T-cell (primary cell): ENCODE measurements at places on chromosomes 7 and 10.

DNA sequence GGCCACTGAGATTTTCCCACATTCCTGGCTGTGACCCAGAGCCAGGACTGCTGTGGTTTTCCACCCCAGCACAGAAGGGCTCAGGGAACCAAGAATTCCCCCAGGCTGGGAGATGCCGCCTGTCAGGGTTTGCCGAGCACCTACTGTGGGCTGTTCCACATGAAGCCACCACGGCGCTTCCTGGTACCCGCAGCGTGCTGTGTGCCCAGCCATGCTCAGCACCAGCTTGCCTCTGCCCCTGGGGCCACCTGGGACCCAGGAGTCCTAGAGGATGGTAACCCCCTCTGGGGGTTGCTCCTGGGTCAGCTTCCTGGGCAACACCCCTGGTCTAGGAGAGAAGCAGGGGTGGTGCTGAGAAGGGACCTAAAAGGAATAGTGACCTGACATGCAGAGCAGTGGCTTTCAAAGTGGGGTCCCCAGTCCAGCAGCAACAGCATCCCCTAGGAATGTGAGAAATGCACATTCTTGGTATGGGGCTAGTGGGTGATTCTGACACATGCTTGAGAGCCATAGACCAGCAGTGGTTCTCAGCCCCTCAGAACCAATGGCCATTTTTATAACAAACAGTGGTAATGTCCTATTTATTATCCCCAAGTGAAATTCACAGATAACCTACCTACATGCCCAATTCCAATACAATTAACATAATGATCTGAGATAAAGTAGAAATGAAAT, 53.4 kb downstream of the TSPAN15 start:
- no peak for DNase-seq

DNA sequence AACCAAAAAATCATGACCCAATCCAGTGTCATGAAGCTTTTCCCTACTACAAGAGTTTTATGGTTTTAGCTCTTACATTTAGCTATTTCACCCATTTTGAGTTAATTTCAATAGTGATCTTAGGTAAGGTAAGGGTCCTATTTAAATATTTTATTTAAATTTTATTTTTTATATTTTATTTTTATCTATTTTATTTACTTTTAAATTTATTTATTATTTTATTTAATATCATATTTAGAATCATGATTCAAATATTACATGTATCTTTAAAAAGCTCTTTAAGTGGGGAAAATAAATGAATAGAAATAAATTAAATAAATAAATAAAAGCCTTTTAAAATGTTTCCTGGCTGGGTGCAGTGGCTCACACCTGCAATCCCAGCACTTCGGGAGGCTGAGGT, 276.0 kb downstream of the SKIDA1 start:
- DNase-seq, result no peak

GRCh38 chr7:117251687-117252086, 71.2 kb downstream of the WNT2 start:
- DNase-seq, result no peak

DNA sequence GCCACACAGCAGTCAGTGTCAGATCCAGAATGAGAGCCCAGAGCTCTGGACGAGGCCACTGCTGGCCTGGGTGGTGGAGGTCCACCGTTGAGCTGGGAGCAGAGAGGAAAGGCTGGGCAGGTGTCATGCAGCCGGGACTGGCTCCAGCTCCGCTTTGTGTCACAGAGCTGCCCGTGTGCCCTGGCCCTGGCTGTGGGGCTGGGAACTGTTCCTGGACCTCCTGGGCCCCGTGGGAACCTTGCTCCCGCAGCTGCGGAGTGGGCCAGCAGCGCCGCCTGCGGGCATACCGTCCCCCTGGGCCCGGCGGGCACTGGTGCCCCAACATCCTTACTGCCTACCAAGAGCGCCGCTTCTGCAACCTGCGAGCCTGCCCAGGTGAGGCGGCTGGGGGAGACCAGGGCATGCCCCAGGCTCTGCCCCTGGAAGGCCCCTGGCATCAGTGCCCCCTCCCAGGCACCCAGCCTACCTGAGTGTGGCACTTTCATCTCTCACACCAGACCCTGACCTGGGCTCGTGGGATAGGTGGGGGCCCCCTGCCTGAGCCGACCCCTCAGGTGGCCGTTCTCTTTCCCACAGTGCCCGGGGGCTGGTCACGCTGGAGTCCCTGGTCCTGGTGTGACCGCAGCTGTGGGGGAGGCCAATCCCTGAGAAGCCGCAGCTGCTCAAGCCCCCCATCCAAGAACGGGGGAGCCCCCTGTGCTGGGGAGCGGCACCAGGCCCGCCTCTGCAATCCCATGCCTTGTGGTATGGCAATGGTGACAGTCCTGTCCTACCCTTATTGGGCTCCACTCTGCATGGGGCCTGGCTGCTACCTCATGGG, 18.8 kb upstream of the ZNF862 start:
- DNase-seq, result no peak

GRCh38 chr10:43124574-43125273, 13.5 kb upstream of the CSGALNACT2 start:
- DNase-seq, result no peak

- no peak for DNase-seq
Observed at GRCh38 chr10:113494761-113495160, 58.1 kb upstream of the HABP2 start.

GRCh38 chr10:114356751-114357514, 47.4 kb downstream of the AFAP1L2 start:
- no peak for DNase-seq

DNA sequence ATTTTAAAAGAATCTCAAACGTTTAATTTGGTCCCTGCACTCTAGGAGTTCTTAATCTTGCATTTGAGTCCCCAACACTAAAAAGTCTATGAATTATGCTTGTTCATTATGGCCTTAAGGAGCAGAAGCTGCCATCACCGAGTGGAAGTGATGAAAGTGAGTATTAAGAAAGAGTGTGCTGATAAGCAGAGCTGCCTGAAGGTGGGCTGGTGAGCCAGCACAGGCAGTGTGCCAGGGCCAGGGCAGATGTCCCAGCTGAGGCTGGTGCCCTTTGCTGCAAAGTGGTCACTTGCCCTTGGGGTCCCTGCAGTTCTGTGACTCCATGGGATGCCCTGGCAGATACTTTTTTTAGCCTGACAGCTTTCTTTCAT, 72.9 kb upstream of the LOXL4 start:
- DNase-seq, result no peak

GRCh38 chr10:109820620-109821405, 102.5 kb downstream of the XPNPEP1 start:
- DNase-seq, result no peak

DNA sequence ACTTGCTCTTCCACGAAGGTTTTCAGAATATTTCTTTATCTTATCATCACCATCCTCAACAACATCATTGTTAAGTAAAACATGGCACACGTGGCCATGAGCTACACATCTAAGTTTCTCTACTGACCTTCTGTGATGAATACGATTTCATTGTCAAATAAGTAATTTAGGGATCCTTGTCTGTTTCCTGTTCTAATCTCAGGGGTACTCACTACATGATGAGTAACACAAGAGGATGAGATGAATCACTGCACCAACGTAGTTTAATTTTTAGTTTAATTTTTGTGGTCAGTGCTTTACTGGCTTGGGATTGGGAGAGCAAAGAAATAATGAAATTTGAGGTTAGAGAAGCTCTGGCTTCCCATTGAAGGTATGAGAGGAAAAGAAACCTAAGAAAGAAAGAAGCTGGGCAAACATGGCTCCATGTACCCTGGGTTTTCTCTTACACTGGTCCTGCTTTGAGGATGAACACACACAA, 461.9 kb upstream of the KLF6 start:
- no peak for DNase-seq

- no peak for DNase-seq
Observed at GRCh38 chr7:70094831-70095230, 496.6 kb downstream of the AUTS2 start.

DNA sequence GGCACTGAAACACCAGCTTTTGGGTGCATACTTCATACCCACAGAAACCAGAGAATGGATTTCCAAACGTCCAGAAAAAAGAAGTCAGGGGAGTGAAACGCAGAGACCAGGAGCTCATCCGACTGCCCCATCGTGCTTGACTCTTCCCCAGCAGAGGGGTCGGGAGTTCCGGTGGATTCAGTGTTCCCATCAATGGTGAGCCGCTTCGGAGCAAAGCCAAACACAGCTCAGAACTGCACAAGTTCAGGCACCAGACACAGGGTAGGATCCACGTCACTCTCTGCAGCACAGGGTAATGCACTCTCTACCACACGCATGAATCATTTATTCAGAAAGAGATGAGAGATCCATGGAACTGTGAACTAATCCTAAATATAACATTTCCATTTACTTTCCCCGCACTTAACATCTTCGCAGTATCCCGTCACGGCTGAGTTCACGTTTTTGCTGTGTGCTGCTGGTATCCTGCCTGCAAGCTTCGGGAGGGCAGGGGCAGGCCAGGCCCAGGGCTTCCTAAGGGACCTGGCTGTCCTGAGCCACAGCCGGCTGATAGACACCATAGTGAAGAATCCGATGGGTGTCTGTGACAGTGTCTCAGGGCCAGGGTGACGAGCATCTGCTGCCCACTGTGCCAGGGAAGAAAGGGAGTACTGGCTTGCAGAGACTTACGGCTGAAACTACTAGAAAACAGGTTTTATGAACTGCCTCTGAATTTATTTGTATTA, 545.3 kb downstream of the PTPRN2 start:
- DNase-seq, result no peak

DNA sequence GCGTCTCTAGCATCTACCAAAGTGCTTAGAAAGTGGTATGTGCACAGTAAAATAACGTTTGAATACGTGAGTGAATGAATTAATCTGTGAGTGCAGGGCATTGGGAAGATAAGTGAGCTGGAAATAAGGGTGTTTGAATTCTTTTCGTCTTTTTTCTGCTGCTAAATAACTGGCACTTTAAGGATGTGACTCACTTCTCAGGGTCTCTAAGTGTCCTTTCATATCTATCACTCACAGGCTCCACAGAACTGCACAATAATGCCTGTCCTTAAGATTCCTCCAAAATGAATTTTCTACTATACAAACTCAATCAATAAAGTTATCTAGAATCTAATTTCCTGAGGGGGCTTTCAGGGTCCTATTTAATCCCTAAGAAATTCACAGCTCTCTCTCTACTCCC, 3.2 kb upstream of the DGKB start:
- no peak for DNase-seq

DNA sequence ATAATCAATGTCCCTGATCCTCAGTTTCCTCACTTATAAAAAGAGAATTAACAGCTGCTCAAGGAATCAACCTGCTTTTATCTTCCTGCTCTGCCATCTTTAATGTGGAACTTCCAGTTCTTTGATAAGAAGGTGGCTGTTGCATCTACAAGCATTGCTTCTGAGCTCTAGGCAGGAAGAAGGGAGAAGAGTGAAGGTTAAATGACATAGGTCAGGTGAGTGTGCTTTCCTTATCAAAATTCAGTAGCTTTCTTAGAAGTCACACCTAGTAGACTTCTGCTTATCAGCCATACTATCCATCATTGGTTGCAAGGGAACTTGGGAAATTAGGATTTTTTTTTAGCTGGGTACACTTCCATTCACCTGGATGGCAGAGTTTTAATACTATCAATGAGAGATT, 24.0 kb upstream of the KIF20B start:
- no peak for DNase-seq

DNA sequence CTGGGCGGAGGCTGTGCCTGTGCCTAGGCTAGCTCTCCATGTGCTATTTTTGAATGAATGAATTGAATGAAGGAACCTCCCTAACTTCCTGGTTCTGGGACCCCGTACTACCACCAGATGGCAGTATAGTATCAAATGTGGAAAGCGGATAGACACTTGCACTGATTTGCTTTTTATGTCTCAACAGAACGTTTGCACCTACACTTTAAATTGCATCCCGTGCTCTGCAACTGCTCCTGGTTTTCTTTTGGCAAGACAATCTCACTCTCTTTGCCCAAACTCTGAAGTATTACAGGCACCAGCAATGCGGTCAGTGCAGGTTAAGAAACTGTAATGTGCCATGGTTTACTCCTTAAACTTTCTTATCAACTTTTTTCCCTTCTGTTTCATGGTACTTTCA, 6.5 kb downstream of the FZD8 start:
- DNase-seq, result no peak

- no peak for DNase-seq
Observed at GRCh38 chr10:16640153-16640552, 118.5 kb upstream of the C1QL3 start.

DNA sequence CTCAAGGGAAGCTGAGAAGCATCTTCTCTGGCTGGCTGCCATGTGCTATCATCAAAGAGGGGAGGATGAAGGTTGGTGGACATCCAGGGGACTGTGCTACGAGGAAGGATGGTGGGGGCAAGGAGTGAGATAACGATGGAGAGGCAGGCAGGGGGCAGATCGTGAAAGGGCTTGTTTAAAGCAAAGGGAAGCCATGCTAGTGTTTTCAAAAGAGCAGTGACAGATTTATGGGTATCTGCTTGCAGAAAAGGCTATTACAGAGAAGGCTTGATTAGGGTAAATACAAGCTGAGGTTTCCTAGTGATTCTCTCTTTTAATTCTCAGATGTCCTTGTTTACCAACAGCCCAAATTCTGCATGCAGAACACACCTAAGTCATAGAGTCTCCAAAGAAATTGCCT, 88.9 kb upstream of the MKX start:
- DNase-seq, result no peak

DNA sequence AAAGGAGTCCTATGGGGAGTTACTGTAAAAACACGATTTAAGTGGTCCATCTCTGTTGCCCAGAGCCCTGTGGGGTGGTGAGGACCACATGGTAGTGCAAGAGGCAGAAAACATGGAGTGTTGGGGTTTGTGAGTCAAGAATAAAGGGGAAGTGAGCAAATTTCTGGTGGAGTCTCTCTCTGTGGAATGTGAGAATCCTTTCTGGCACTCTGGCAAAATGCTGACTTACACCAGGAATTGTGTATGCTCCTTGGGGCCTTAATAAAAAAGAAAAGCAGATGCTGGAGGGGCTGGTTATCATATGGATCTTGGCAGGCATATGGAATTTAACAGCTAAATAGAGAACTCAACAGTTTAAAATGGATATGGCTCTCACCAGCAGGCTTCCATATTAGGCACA, 486.0 kb downstream of the TNS3 start:
- no peak for DNase-seq

DNA sequence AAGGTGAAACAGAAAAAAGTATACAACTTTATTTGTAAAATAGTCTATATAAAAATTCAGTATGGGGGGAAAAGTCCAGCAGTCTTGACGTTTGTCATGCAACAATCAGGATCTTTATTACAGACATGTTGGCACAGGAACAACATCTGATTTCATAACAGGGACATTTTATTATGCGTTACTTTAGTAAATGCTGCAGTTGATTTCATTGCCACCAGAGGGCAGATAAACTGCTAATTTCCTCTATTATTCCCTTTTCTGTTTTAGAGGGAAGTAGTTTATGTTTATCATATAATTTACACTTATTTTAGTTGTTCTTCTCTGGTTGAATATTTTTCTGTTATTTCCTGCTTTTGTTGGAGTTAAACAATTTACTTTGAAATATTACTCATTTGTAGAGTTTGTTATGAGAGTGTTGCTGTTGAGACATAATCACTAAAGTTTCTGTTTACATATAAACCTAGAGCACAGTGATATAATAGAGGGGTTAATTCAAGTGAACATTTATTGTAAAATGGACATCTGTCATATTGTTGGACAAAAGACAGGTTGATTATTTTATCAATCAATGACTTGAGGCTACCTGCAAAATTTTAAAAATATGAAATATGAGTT, 3.3 kb downstream of the PLXDC2 start:
- no peak for DNase-seq

GRCh38 chr7:44292876-44293560, 32.4 kb downstream of the CAMK2B start:
- DNase-seq, result no peak
